Chondrocyte (in vitro differentiated cells): ENCODE measurements at places on chromosomes 5 and 9. TPM values are rescaled to one million over a fixed set of nuclear protein-coding genes. Genes with fewer than 3 reads are reported as not detected.

The CTXN3 gene
- not detected in 3 replicates for total RNA-seq

DNA sequence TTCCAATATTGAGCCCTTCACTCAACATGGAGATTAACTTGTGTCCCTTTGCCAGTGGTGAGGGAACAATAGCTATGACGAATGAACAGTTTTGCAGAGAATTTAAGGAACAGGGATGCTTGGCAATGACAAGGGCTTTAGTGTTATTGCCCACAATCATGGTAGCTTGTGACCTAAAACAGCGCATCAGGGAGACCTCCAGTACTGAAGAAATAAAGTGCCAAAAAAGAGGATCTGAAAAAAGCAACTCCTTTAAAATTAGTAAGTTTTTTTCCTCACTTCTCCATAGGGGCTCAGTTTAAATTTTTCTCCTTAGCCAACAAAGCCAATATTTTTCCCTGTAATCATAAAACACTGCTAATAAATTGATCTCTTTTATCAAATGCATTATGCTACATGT lies 41.8 kb upstream of the PAM start:
- no peak overlapping the region for H3K27ac ChIP-seq
- H3K36me3 ChIP-seq: no peaks in the 10 kb centered on the region
- no peak for DNase-seq
- H3K4me1 ChIP-seq: peaks cover 10% of the 10 kb centered on the region

DNA sequence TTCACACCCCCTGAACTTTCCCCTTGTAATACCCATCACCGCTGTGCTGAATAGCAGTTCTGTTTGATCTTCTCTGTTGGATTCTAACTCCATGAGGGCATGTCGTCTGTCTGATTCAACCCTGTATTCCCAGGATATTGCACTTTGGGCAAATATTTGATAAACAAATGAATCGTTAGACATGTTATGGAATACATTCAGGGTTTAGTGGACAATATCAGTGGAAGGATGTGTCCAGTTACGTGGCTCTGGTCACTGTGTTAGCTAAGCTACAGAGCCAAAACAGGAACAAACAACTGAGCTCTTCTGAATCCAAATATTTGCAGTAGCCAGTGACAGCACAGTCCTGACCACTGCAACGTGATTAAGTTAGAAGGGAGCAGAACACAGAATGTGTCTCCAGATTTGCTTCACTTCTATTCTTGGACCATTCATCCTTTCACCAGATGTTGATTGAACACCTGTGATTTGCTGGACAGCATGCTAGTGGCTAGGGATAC lies 13.2 kb downstream of the ANGPTL2 start:
- DNase-seq: no peak
- H3K36me3 ChIP-seq: peaks cover 9% of the 10 kb centered on the region
- no peak overlapping the region for H3K27ac ChIP-seq
- no peaks in the 10 kb centered on the region for H3K27me3 ChIP-seq
- H3K4me3 ChIP-seq: no peak overlapping the region

The ASTN2 gene
- 3.2 to 5.4 TPM (median 3.6 TPM) in 3 replicates for total RNA-seq
